ENCODE measurements at places on chromosomes 2 and 18.

DNA sequence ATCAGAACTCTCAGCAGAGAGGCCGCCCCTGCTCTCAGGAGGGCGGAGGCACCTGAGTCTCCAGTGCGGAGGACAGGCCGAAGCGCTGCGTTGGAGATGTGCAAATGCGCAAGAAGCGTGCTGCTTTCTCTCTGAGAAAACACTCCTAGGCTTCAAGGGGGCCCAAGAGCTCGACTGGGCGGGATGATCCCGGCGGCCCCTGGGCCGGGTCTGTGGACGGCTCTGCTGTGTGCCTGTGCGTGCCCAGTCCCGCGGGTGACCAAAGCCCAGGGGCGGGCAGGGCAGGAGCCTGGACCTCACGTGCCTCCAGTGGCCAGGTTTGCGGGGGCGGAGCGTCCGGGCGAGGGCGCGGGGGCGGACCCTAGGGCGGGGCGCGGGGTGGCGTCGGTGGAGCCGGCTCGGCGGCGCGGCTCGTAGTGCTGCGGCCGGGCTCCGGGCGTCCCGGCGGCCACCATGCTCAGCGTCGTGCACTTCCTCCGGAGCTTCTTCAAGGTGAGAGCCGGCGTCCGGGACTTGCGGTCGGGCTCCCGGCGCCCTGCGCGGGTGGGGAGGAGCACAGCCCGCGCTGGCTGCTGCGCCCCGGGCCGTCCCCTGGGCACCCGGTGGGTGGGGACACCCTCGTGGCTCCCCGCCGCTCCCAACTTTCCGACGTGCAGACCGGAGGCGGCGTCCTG lies at the start of gene ARHGEF4:
Gene ARHGEF4 (plus strand): TSS at position 414 of the 674 bp plus-strand sequence. CDS start 40 bp downstream, at position 454.
- DNase-seq, result no peak

GRCh38 chr2:65435625-65436168 lies 3.3 kb upstream of the SPRED2 start:
- DNase-seq, result peak; percentile 91

- peak; percentile 6 for DNase-seq
These were observed at the start of gene LRP1B for GRCh38 chr2:142131010-142131669. Gene LRP1B, minus strand, starts transcription at chr2:142131016. Its CDS starts 287 bp downstream, at chr2:142130729.

DNA sequence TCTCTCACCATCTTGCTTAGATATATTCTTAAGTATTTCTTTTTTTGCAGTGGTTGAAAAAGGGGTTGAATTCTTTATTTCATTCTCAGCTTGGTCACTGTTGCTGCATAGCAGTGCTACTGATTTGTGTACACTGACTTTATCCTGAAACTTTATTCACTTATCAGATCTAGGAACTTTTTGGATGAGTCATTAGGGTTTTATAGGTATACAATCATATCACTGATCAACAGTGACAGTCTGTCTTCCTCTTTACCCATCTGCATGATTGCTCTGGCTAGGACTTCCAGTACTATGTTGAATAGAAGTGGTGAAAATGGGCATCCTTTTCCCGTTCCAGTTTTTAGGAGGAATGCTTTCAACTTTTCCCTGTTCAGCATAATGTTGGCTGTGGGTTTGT lies 6.5 kb downstream of the STARD6 start:
- no peak for DNase-seq

DNA sequence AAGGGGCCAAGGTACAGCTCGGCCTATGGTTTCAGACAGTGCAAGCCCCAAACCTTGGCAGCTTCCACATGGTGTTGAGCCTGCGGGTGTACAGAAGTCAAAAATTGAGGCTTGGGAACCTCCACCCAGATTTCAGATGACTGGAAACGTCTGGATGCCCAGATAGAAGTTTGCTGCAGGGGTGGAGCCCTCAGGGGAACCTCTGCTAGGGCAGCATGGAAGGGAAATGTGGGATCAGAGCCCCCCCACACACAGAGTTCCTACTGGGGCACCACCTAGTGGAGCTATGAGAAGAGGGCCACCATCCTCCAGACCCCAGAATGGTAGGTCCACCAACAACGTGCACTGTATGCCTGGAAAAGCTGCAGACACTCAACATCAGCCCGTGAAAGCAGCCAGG lies 15.0 kb upstream of the DNAH7 start:
- no peak for DNase-seq

- DNase-seq, result no peak
These were observed 142.9 kb downstream of the NR4A2 start for GRCh38 chr2:156189584-156189983.

GRCh38 chr2:73969356-73969755 lies 15.4 kb upstream of the TET3 start:
- DNase-seq, result peak; percentile 64

GRCh38 chr2:22215517-22215916 lies 1091.7 kb downstream of the TDRD15 start:
- DNase-seq, result no peak

GRCh38 chr2:54724560-54725342 lies 1.3 kb downstream of the EML6 start:
- DNase-seq, result peak; percentile 6

DNA sequence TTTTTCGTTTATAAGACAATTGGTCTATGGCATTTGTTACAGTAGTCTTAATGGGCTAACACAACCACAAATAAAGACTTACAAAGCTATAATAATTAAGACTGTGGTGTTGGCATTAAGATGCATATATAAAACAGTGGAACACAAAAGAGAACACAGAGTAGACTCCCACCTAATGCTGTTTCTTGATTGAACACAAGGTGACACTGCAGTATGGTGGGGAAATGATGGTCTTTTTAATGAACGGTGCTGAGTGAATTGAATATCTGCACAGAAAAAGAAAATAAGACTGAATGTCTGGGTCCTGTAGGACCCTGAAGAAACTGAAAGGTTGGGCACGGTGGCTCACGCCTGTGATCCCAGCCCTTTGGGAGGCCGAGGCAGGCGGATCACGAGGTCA lies 1136.6 kb upstream of the NXPH2 start:
- no peak for DNase-seq

GRCh38 chr2:32262105-32262504 lies 2.6 kb downstream of the NLRC4 start:
- peak; percentile 76 for DNase-seq
